ENCODE measurements at places on chromosomes 5 and 9.

DNA sequence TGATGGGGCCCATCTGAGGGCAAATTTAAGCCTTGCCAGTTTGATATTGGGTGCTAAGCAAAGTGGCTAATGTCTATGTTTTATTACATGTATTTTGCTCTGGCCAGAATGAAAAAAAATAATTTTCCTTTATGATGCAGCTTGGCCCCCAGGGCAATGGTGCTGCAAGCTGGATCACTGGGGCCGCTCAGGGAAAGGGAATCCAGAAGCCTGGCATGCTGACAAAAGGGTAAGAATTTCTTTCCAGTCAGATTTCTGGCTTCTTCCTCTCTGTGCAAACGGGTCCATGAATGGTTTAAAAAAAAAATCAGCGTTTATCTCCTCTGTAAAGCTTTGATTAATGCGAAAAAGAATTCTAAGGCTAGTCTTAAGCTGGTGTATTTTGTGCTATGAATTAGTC lies 138.4 kb downstream of the MAPKAP1 start:
- DNase-seq = no peak

DNA sequence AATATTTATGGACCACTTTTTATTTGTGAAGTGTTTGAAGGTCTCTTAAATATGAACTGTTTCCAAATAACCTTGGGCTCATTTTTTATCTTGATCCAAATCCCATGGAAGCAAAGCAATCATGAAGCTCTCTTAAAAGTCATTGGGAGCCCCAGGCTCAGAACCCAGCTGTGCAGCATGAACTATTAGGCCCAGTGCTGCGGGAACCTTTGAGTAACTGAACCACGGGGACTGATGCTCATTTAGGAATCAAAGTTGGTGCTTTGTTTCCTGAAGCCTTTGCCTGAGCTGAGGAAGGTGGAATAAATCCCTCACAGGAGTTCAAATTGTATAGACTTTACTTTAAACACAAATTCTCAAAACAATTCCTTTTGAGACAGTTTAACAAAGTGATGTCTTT lies 27.8 kb downstream of the MAT2B start:
- DNase-seq = no peak

GRCh38 chr5:56190497-56190896 lies 42.6 kb downstream of the ANKRD55 start:
- no peak for DNase-seq

- no peak for DNase-seq
These were observed 93.6 kb upstream of the OTULINL start for GRCh38 chr5:14487897-14488570.

DNA sequence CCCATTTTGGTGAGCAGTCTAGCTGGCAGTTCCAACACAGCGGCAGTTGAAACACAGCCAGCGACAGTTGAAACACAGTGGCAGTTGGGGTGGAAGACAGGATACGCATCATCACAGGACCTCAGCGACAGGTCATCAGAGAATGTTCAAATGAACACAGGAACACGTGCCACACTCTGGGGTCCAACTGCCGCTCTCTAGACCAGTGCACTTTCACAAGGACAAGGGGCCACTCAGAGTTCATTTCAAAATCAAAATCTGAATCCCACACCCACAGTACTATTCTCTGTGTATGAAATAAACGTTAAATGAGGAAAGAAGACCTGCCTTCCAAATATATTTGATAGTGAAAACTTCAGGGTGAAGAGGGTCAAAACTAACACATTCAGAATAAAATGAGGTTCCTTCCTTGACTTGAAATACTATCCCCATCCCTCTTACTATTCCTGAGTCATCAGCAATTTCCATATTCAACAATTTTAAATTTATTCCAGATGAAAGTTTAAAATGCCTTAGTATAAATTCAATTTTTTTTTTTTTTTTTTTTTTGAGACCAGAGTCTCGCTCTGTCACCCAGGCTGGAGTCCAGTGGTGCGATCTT lies 53.0 kb upstream of the SIMC1 start:
- no peak for DNase-seq
